ENCODE measurements at places on chromosomes 5 and 9.

- DNase-seq: no peak
Observed at GRCh38 chr9:92563116-92564100, 27.6 kb upstream of the ECM2 start.

DNA sequence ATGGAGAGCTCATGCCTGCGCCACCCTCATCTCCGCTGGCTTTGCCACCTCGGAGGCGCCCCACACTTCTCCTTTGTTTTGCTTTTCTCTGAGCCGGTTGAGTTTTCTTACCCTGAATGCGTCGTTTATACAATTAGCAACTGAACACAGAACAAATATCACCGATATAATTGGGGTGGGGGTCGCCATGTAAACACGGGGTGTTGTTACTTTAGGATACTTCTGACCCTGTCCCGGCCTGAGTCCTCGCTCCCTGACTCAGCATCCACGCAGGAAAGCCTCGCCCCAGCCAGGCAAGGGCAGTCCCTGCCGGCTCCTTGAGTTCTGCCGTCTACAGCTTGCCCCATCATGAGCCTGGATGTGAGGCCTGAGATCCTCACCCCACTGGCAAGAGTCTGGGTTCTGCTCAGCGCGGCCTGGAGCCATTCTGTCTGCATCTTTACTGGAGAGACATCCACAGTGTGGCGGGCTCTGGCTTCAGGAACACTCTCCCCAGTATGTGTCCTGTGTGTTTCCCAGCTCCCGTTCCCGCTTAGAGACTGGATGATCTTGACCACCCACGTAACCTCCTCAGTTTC lies 5.5 kb downstream of the NKX2-5 start:
- no peak for DNase-seq

DNA sequence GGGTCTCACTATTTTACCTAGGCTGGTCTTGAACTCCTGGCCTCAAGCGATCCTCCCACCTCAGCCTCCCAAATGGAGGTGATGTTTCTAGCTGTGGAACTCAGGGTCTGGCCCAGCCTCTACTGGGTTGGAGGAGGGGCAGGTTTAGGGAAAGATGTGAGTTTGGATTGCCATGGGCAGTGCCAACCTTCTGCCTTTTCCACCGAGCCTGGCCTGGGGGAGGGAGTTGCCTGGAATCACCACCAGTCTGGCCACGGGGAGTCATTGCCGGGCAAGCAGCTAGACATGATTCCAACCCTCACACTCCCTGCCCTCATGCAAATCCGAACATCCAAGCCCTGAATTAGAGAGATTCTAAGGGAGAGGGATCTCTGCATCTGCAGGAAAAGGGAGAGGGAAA lies 21.0 kb upstream of the VDAC1 start:
- DNase-seq: no peak

DNA sequence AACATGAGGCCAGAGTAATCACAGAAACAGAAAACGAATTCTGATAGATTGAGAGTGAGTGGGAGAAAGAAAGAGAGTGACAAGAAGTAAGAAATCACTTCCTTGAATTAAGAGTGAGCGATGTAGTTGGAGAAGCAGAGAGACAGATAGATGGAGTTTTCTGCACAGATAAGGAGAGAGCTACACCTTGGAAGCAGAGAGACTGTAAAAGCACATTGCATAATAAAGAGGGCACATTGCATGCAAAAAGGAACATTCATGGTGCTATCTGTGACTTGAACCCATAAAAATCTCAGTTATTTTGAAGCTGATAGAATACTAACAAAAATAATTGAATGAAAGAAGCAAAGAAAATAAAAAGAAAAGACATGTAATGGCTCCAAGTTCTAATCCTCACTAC lies 943.8 kb downstream of the NR2F1-AS1 start:
- no peak for DNase-seq

GRCh38 chr9:16509997-16510396 lies 360.5 kb downstream of the BNC2 start:
- no peak for DNase-seq

- no peak for DNase-seq
Observed at GRCh38 chr5:154970759-154971158, 29.9 kb downstream of the MRPL22 start.

DNA sequence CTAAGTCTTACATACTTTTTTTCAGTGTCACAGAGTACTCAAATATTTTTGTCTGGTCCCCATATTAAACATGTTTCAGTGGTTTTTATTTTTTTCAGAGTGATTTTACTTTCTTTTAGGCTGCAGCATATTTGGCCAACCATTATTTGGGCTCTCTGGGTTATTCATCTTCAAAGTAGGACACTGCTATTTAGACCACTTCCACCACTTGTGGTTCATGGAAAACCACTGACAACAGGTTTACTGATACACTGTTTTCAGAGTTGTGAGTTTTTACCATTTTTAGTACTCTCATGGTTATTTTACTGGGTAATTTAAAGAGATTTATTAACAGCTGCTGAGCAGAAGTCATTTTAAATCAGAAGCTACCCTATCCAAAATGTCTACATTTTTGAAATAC lies 437.6 kb downstream of the KIAA0825 start:
- no peak for DNase-seq

DNA sequence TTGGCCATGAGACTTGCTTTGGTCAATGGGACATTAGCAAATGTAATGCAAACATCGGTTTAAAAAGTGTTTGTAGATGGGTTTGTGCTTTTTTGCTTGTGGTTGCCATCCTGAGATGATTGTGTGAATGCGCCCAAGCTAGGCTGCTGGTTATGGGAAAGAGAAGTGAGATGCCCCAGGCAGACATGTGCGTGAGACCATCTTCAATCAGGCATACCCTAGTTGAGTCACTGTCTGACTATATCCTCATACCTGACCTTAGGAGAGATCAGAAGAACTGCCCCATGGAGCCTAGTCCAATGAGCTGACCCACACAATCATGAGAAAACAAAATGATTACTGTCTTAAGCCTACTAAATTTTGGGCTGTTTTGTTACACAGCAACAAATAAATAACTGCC lies 36.8 kb upstream of the ZNF608 start:
- no peak for DNase-seq

DNA sequence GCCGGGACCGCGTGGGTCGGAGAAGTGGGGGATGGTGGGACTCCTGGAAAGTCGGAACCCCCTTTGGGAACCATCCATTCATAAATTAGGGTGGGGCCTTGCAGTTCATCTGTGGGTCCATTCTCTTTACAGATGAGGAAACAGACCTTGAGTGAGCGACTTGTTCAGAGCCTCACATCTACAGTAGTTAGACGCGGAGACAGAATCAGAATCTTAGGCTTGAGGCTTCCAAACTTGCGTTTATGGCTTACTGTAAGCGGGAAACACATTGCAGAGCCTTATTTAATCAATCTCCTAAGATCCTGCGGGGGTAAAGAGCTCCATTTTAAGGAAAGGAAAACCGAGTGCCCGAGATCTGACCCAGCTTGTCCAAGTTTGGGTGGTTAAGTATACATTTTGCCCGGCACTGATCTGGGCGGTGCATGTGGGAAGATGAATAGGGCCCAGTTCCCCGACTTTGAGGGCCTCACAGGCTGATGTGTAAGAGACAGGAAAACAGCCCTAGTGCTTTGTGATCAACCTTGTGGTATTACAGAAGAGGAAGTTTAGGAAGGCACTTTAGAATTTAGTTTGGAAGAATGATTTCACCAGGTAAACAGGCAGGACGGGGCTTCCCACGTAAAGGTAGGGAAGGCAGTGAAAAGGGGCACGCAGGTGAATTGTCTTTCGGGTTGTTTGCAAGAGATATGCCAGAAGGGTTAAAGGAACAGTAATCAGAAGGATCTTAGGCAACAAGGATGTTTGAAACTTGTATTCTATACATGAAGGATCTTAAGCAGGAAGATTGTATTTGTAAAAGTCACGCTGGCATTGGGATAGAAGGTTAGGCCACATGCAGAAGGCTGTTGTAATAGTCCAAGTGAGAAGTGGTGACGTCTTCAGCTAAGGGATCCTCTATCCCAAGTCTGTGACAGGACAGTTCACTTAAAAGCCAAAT lies 744 bp downstream of the TARS1 start:
- DNase-seq: no peak

GRCh38 chr5:175159956-175160355 lies 284.0 kb downstream of the DRD1 start:
- no peak for DNase-seq

- DNase-seq: no peak
Observed at GRCh38 chr5:68405784-68406743, 190.5 kb downstream of the PIK3R1 start.

DNA sequence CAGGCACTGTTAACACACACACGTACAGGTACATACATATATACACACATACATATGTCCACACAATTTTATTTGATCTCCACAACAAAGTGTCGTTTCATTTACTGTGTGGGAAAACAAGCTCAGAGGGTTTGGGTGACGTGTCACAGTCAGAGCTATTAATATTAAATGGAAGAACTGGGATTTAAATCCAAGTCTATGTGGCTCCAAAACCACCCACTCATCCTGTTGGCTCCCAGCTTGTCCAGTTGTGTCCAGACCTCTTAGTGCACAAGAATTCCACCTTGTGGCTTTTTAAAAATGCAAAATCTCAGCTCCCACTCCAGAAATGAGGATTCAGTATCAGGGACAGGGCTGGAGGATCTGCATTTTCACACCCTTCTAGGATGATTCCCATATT lies 52.3 kb upstream of the PTPDC1 start:
- no peak for DNase-seq

- DNase-seq: no peak
Observed at GRCh38 chr5:11038772-11039171, 277.7 kb upstream of the DAP start.

GRCh38 chr9:112939418-112939817 lies 48.7 kb upstream of the SLC46A2 start:
- DNase-seq: no peak

DNA sequence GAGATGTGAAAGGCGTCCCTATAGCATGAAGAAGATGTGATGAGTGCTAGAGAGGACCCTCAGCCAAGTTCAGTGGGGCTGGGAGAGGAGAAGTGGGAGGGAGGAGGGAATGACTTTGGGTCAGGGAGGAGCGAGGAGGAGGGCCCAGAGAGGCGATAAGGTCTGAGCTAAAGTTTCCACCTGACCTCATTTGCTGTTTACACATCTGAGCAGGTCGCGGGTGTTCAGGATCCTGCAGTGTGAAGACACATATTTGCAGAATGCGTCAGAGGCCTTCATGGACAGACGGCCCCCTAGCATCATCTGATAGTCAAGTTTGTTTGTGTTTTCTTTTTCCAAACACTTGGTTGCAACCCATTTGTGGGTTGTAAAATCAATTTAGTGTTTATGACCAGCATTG lies 18.9 kb upstream of the IGFBPL1 start:
- DNase-seq: no peak

DNA sequence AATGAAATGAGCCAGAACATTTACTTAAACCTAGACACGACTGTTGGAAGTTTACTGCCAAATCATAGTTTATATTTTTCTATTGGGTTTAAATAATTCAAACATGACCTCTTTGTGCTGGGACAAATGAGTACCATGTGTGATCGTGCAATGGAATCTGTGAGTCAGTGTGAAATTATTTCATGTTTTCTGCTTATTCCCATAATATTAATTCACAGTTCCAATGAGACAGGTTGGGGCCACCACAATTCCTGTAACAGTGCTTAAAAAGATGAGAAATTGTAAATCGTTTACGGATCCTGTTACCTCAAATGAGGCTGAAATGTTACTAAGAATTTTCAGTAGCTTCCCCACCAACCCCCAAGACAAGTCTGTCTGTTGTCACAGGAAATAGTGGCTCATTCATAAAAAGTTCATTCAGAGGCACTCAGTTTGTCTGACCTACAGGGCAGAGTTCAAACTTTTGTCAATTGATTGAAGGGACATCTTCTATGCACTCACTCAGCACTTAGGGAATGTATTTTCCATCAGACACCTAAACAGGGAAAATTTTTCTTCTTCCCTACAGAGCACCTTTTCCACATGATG lies 563.9 kb upstream of the ADAMTS16 start:
- no peak for DNase-seq

- DNase-seq: no peak
Observed at GRCh38 chr5:74296685-74297408, 343.7 kb downstream of the ENC1 start.

GRCh38 chr5:31733371-31733770 lies 94.4 kb downstream of the PDZD2 start:
- DNase-seq: no peak

DNA sequence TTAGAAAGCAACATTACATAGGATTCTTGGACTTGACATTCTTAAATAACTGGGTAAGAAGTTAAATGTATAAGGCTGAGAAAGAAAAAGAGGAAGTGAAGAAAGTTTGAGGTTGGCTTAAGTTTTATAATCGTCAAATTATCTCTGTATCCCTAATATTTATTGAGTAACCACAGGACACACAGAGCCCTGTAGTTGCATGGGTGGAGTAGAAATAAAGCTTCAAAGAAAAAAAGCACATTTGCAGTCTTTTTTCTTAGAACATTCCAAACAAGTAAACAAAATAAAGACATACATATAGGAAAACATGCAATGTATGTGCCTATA lies 137.0 kb downstream of the CCDC192 start:
- no peak for DNase-seq

DNA sequence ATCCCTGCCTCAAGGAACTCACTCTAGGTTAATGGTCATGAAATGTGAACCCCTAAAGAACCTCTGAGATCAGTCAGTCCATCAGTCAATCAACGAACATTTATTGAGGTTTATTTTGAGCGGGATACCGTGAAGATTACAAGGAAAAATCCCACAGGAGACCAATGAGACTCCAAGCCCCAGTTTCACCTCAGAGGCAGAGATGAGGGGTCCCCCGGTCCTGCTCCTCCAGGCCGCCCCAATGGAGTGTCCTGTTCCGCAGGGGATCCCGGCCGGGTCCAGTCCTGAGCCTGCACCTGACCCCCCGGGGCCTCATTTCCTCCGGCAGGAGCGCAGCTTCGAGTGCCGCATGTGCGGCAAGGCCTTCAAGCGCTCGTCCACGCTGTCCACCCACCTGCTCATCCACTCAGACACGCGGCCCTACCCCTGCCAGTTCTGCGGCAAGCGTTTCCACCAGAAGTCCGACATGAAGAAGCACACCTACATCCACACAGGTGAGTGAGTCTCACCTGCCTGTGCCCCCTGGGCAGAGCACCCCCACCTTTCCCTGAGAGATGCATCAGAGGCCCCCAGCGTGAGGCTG lies 11.0 kb downstream of the GFI1B start:
- no peak for DNase-seq

DNA sequence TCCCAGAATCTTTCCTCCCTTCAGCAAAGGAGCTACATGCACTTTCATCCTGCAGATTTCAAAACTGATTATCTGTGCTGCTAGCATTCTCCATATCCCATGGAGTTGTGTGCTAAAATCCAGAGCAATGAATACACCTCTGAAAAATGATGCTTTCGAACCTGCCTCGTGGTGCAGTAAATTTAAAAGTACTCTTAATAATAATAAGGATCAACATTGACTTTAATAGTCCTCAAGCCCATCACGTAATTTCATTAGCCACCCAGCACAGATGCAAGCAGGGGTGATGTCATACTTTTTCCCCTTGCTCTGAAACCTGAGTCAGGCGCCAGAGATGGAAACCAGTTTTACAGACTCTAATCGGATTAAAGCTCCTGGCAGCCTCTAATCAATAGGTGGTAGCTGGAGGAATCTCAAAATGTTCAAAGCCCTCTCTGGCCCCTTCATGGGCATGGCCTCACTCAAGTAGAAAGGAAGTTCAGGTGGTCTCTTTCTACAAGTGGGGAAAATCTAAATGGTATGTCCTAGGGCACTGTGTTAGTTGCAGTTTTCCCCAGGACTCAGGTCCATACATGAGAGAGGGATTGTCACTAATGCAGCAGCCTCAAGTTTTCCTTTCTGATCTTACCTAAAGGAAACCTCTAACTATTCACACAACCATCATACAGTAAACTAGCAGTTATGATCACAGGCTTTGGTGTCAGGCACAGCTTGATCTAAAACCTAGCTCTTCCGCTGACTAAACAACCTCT lies 221.6 kb upstream of the SLC30A5 start:
- no peak for DNase-seq

All from left forelimb (tissue), 1 donor.